Stimulated activated CD8-positive, alpha-beta memory T cell treated with anti-CD3 and anti-CD28 coated beads, Interleukin-15, amount 100 ng/mL, for 24 hours (primary cell): ENCODE measurements at places on chromosomes 6 and 20.

DNA sequence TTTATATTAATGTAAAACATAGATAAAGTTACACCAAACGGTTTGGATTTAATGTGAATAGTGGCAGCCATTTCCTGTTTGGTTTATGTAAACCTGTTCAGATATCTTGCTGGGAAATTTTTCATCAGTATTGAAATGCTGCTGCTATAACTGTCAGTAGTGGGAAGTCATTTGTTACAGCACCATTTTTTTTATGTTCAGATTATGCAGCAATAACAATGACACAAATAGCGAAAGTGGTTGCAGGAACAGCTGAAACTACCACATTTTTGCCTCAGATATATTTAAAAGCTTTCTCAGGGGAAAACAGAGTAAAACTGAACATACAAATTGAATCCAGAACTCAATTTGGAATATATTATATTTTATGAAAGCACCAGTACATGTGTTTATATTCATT lies 128.8 kb upstream of the SIM1 start:
- DNase-seq: no peak

GRCh38 chr6:84772428-84773132 lies 8.2 kb upstream of the TBX18 start:
- no peak for DNase-seq

DNA sequence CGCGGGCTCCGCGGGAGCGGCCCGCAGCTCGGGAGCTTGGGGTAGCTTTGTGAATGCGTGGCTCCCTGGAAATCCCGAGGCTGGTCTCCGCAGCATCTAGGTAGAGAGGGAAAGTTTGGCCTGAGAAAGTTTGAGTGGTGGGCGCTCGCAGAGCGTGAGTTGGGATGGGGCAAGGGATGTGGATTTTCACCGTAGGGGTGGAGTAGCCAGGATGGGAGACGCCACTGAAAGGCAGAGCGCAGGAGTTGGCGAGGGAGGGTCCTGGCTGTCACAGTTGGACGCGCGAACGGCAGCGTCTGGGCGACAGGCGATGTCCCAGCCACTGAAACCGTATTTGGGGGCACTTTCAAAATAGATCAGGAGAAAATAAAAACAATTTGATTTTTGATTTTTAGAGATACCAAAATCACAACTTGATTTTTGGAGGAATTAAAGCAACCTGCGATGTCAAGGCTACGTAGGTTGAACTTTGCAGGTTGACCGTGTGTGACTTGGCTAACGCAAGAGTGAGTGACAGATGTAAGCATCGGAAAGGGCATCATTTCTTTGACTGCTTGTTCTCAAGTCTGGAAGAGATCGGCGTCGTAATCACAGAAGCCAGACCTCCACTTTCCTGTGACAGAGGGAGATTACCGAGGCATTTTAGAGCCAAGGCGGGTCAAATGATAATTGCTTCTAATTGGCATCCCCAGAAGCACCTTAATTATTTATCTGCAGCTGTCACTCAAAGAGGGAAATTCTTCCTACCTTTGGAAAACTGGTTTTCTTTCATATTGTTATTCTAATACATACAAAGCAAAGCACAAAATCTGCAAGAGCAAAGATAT lies 646 bp downstream of the HEY2 start:
- DNase-seq: no peak

DNA sequence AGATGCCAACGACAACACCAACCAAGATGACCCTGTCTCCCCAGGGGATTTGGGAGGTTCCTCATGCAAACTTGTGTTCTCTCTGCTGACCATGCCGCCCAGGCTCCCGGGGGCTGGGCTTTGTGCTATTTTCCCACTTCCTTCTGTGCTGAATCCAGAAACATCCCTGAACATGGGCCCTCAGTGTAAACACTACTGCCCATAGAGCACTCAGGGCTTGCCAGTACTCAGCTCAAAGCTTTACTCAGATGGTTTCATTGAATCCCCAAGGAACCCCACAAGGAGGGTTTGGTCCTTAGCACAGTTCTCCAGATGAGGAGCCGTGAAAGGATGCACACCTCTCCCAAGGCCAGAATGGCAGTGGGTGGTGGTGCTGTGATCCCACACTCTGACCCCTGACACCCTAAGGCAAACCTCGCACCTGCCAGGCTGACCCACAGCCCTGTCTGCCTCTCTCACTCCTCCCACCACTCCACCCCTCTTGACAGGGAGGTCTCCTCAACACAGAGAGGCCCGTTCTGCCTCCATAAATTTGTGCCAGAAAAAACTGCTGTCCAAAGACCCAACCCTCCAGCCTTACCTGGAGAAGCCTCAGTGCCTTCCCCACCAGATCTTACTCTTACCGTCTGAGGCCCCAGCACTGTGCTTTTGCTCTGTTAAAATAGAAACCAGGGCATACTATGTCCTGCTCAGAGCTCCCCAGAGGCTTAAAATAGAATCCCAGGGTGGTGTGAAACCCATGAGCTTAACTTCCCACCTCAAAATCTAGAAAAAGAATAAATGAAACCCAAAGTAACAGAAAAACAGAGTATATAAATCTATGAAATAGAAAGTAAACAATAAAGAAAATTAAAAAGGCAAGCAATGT lies 283.0 kb upstream of the CDH4 start:
- no peak for DNase-seq

DNA sequence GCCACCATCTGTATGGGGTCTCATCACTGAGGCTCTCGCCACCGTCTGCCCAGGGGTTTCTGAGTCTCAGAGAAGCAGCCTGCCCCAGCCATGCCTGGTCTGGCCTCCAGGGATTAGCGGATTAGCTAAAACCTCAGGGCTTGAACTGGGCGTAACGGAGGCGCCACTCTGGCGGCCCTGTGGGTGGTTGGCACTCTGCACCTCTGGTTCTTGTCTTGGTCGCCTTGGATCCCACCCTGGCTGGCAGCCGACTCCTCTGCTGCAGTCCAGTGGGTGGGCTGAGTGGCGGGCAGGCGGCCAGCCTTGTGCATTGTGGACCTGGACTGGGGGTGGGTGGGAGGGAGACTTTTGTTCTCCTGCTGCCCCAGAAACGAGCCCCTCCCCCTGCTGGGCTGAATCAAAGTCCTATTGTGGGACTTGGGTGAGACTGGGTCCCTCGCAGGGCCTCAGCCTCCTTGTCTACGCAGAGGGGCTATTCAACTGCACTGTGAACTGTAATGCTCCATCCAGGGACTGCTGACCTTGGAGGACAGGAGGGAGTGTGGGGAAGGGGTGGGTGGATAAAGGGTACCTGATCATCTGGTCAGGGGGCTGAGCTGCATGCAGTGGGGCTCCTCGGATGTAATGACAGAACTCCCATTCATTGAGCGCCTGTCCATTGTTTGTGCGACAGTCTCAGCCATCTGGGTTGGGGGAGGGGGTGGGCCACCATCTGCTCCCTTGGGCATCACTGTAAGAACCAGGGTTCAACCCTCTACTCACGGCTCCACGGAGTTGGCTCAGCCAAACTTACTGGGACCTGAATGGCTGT lies 23.9 kb downstream of the SUN5 start:
- no peak for DNase-seq
